CD4-positive, alpha-beta memory T cell (primary cell): ENCODE measurements at places on chromosomes 5 and 9. TPM values are rescaled to one million over a fixed set of nuclear protein-coding genes. Genes with fewer than 3 reads are reported as not detected.

- H3K27me3 ChIP-seq, result no peaks in the 10 kb centered on the region
- H3K36me3 ChIP-seq, result no peaks in the 10 kb centered on the region
- H3K4me3 ChIP-seq, result no peak overlapping the region
- DNase-seq, result no peak
- no peaks in the 10 kb centered on the region for H3K4me1 ChIP-seq
Observed at GRCh38 chr5:171506951-171507350, 87.5 kb downstream of the FGF18 start.

Gene ENTPD2
- total RNA-seq, result not detected

Gene DEPDC1B
- total RNA-seq, result 0.70 TPM

DNA sequence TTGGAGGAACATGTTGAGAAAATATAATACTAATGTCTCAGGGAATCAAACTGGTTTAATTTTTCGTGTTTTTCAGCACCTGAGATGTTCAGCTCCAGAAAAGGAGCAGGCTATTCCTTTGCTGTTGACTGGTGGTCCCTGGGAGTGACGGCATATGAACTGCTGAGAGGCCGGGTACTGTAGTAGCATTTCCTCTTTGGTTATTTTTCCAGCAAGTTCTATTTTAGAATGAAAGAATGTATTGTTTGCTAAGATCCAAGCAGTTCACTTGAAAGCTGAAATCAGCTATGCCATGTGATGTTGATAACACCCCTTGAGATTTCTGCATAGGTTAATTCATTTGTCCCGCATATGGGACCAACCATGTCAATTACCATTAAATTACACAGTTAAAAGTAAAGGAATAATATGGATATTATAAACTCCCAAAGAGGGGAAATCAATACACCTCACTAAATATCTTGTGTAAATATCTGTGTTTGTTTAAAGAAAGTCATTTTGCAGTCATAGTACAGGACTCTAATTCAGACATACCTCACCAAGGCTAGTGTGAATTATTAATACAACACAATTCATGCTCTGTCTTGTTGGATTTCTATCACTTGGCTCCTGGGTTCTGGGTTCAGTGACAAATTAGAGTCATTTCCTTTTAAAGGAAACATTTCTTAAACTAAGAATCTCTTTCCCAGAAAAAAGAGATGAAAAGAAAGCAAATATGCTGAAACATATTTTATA lies 126.8 kb downstream of the STK32A start:
- no peaks in the 10 kb centered on the region for H3K36me3 ChIP-seq
- H3K4me3 ChIP-seq, result no peak overlapping the region
- H3K27ac ChIP-seq, result no peak overlapping the region

Gene LCN6
- not detected for total RNA-seq
